ENCODE measurements at places on chromosomes 12 and 14. TPM values are rescaled to one million over a fixed set of nuclear protein-coding genes. Genes with fewer than 3 reads are reported as not detected.

GRCh38 chr14:84225268-84225667, 1304.7 kb upstream of the FLRT2 start:
- H3K36me3 ChIP-seq: no peaks in the 10 kb centered on the region
- H3K27ac ChIP-seq: no peak overlapping the region
- DNase-seq: peak; percentile 30
- H3K4me3 ChIP-seq: no peak overlapping the region

- H3K4me1 ChIP-seq: no peaks in the 10 kb centered on the region
- H3K36me3 ChIP-seq: no peaks in the 10 kb centered on the region
- H3K4me3 ChIP-seq: no peak overlapping the region
- peak; percentile 86 for DNase-seq
- no peaks in the 10 kb centered on the region for H3K27me3 ChIP-seq
- H3K27ac ChIP-seq: no peak overlapping the region
These were observed 64.1 kb upstream of the TSPAN11 start for GRCh38 chr12:30862486-30862885.

Gene CELA1
- not detected for total RNA-seq

Gene KERA
- not detected for total RNA-seq

Gene NFATC4
- 38.1 TPM for total RNA-seq

All from A673 (cell line).